ENCODE measurements at places on chromosomes 4 and X.

GRCh38 chrX:30781711-30782444, 107.2 kb downstream of the TAB3 start:
- DNase-seq = no peak

- DNase-seq = no peak
Measured at GRCh38 chr4:165522050-165522449, 143.2 kb downstream of the CPE start.

- DNase-seq = no peak
Measured at GRCh38 chr4:86657382-86657781, 63.3 kb downstream of the PTPN13 start.

DNA sequence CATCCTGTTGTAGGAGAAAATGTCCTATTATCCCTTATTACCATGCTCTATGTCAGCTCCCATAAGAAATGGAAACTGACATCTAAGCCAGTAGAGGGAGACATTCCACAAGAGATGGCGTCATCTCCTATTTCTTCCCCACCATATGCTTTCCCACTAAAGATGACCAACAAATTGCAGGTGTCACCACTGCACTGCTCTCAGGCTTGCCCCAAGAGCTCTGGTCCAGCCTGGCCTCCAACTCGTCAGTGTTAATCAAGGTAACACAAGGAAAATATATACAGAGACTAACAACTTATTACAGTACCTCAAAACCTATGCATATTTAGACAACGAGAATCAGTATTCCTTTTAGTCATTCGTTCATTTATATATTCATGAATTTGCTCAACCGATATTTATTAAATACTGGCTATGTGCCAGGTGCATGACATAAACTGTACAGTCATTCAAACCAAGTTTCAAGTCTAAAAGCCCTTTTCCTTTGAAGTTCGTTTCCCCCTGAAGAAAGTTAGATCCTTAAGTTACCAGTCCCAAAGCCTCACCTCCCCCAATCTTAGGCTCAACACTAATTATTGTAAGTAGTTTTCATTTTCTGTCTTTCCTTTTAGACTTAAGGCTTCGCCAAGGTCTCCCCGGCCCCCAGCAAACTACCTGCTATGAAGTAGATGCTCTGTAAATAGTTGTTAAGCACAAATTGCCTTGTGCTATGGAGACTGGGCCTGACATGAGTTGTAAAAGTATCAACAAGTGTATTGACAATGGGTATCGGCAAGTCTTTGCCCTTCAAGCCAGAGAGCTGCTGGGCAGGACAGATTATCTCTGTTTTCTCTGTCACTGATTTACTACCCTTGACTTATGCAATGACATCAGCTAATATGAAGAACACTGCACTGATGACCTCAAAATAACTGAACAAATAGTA, 3.1 kb upstream of the FGB start:
- no peak for DNase-seq

DNA sequence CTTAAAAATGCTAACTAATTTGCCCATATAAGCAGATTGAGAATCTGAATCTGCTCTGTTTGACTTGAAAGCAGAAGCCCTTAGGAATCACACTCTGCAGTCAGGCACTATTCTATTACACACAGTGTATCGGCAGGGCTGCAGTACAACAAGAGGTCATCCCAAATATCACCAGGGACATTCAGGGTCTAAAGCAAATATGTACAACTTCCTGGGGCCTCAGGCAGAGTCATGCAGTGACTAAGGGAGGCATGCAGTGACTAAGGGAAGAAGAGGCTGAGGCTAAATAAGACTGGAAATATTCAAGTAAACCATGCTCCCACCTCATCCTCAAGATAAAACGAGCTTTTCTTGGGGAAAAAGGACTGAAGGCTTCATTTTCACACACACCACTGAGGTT, 20.9 kb downstream of the MAPK10 start:
- no peak for DNase-seq

- DNase-seq = no peak
Measured at GRCh38 chr4:8534611-8535010, 45.6 kb upstream of the GPR78 start.

GRCh38 chrX:46961574-46962283, 49.5 kb downstream of the JADE3 start:
- DNase-seq = no peak

- DNase-seq = no peak
Measured at GRCh38 chrX:45164021-45164621, 36.6 kb downstream of the DIPK2B start.

- no peak for DNase-seq
Measured at GRCh38 chr4:148540622-148541326, 98.6 kb upstream of the NR3C2 start.

GRCh38 chr4:167452922-167453430, 218.7 kb upstream of the SPOCK3 start:
- DNase-seq = no peak

DNA sequence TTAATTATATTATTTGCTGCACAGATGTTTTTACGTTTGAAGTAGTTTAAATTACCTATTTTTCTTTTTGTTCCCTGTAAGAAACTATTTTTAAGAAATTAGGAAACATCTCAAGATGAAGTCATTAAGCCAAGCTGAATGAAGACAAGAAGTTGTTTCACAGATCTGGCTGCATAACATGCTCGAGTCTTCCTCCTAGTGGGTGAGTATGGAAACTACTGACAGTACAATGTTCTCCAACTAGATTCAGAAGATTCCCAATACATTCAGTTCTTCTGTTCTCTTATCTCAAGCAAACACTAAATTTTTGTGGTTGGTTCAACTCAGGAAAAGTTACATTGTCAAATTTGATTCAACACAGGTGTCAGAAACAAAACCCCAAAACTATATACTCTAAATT, 256.8 kb upstream of the VCX start:
- no peak for DNase-seq

GRCh38 chr4:113899271-113900070, 80.0 kb downstream of the ARSJ start:
- DNase-seq = peak; percentile 14

- DNase-seq = no peak
Measured at GRCh38 chrX:21581479-21581878, 76.7 kb downstream of the KLHL34 start.

DNA sequence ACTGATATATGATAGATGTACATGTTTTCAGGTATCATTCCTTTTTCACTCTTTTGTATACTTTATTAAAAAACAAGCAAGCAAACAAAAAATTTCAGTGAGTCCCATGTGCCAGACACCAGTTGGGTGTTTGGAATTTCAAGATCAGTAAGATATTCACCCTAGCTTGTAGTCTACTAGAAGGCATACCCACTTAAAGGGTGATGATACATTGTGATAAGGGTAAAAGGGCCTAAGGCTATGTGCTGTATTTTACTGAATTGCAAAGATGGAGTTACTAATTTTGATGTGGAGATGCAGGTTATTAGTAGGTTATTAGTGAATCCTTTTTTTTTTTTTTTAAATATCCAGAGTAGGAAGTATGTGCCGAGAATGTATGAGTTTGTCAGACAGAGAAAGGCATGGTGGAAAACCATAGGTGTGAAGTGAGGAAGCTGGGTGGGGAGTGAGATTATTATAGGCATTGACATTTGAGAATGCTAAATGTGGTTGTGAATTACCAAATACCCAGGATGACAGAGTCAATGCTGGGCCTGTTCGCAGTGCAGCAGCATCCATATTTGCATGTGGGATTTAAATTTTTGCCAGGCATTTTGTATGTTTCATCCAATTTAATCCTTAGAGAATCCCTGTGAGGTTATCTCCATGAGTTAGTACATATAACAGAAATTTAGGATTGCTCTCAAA, 10.1 kb downstream of the STIM2 start:
- DNase-seq = no peak

- DNase-seq = no peak
Measured at GRCh38 chrX:79466636-79467035, 99.5 kb upstream of the ITM2A start.

DNA sequence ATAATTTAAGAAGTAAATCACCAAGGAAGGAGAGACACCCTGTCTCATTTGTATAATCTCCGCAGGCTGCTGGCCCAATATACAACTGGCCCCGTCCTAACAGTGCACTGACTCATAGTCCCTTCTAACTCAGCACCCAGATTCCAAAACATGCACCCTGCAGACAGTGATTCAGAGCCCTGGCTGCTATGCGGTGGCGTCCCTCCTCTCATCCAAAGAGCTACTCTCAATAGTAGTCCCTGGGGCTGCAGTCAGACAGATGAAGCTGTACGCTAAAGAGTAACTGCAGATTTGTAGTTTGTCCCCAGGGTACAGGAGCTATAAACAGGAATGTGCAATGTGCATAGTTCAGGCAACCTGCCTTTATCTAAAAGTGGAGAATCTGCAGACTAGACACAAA, 23.0 kb downstream of the GABRA3 start:
- no peak for DNase-seq

DNA sequence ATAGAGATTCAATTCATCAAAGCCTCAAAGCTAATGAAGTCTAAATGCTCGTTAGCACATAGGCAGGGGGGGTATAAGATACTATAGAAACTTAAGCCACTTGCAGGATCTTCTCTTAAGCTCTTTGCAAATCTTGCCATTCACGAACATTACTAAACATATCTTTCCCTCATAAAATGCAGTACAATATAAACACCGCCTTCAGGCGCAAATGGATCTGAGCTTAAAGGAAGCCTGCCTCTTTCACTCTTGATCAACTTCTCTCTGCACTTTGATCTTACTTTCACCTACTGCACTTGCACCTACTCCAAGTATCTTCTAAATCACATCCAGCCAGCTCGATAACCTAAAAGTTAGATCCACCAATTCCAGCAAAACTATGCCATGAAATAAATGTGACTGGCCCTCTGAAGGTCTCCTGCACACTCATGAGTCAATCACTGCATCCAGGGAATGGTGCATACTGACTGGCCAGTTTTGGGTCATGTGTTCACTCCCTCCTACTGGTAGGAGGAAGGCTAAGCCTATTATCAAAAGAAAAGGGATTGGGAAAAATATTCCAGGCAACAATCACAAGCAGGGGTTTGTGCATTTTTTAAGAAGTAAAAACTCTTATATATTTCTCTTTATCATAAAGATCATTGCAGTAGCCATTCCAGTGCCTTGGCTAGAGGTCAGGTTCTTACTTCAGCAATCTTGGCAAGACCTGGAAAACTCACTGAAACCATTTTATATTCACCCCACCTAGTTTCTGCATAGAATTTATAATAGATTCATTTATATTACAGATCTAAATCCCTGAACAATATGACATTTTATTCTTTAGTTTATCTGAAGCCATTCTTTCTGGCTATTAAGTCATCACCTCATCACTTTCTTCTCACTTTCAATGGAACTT, 222.0 kb downstream of the PPP3CA start:
- no peak for DNase-seq

DNA sequence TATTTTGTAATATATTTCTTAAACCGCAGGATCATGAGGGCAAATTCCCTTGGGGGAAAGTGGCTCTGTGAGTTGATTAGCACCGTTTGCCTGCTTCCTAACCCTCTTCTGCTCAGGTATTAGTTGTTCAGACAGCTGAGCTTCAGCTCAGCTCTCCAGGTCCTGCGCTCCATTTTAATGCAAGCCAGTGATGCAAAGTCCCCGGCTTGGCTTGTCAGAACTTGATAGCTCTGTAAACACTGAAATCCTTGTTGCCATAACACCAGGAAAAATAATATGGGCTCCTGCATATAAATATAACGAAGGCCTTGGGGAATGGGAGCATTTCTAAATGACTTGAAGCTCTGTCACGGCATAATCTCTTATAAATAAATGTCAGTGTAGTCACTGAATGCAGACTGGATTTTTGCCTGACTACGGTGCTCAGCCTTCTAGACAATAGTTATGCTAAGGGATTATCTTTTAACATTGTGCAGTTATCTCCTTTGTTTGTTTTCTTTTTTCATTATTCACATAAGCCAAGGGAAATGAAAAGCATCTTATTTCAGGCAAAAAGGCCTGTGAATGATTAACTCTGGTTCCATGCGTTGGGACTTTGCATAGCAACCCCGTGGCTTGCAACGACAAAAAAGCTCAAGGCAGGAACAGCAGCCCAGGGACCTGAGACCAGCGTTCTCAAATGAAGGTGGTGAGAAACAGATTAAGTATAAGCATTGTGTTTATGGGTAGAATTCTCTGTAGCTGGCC, 253.2 kb downstream of the SPRY1 start:
- DNase-seq = no peak

GRCh38 chr4:168631241-168632162, 134.7 kb downstream of the PALLD start:
- DNase-seq = no peak

DNA sequence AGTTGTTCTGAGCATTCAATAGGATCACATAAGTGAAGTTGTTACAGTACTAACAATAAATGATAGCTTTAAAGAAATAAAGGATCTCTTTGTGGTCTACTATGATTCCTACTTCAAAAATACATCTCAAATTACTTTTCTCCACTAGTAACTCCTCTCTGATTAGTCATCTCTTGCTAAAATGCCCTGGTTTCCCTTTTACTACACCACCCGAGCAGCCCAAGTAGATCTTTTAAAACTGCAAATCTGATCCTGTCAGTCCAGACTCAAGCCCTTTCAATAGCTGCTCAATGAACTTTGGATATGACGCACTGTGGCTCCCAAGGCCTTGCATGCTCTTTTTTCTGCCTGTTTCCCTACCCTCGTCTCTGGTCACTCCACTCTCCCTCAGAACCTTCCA, 97.5 kb downstream of the MAOA start:
- DNase-seq = no peak

GRCh38 chr4:165343353-165344191, 16.1 kb downstream of the MSMO1 start:
- DNase-seq = no peak

GRCh38 chrX:140337263-140337662, 167.6 kb downstream of the SOX3 start:
- DNase-seq = no peak

All from stimulated activated CD8-positive, alpha-beta memory T cell treated with anti-CD3 and anti-CD28 coated beads, Interleukin-15, amount 100 ng/mL, for 4 hours (primary cell).